ENCODE measurements at places on chromosomes 7 and 10. TPM values are rescaled to one million over a fixed set of nuclear protein-coding genes. Genes with fewer than 3 reads are reported as not detected.

Gene MYL10
- not detected for polyA plus RNA-seq

Gene CCL26
- polyA plus RNA-seq: not detected

Gene GRID2IP
- 0.90 TPM for polyA plus RNA-seq

Gene MCU
- polyA plus RNA-seq: 52.4 TPM

DNA sequence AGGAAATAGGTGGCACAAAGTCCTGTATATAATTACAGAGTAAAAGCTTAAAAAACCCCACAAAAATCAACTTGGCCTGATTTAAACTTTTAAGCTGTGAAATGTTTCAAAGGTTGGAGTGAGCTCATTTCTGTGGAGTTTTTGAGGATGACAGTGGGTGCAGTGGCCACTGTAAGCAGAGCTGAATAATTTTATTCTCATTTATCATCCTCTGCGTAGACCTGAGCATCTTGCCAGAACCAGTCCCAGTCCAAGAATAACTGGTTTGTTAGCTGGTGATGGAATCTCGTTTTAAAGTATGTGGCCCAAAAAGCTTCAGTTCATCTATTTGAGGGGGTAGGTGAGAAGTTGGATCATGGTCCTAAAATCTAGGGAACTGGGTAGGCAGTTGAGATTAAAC is 4.4 kb downstream of the BMPER start:
- H3K27ac ChIP-seq: no peak overlapping the region
- no peaks in the 10 kb centered on the region for H3K36me3 ChIP-seq
- peaks cover under 1% of the 10 kb centered on the region for H3K4me1 ChIP-seq
- no peak overlapping the region for H3K4me3 ChIP-seq
- H3K27me3 ChIP-seq: peaks cover 3% of the 10 kb centered on the region
- no peak for DNase-seq

GRCh38 chr7:17526621-17527020 is 228.2 kb downstream of the AHR start:
- peaks cover 3% of the 10 kb centered on the region for H3K4me1 ChIP-seq
- no peak overlapping the region for H3K4me3 ChIP-seq
- DNase-seq: no peak
- H3K27me3 ChIP-seq: no peaks in the 10 kb centered on the region

- H3K4me1 ChIP-seq: no peaks in the 10 kb centered on the region
- H3K27ac ChIP-seq: no peak overlapping the region
- H3K27me3 ChIP-seq: no peaks in the 10 kb centered on the region
- no peak for DNase-seq
Measured at GRCh38 chr7:41199136-41199535, 503.8 kb downstream of the INHBA start.

- H3K4me3 ChIP-seq: no peak overlapping the region
- peak overlapping the region; percentile 11 for H3K27ac ChIP-seq
- peak; percentile 30 for DNase-seq
- H3K36me3 ChIP-seq: no peaks in the 10 kb centered on the region
- no peaks in the 10 kb centered on the region for H3K27me3 ChIP-seq
Measured at GRCh38 chr10:89086801-89087521, 96.4 kb downstream of the FAS start.

DNA sequence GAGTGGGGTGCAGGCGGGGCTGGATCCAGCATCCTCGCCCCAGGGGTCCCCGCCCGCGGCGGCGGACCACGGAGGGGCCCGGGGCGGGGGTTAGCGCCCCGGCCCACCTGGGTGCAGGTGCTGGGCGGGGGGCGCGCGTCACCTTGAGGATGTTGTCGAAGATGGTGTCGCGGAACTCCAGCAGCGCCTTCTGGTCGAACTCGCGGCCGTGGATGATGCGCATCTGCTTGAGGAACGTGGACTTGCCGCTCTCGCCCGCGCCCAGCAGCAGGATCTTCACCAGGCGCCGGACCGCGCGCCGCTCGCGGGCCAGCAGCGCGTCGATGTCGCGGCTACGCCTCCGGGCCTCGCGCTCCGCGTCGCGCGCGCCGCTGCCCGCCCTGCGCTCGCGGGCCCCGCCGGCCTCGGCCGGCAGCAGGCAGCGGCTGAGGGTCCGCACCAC is 376 bp downstream of the GNA12 start:
- no peak overlapping the region for H3K27ac ChIP-seq
- H3K36me3 ChIP-seq: no peaks in the 10 kb centered on the region
- no peaks in the 10 kb centered on the region for H3K27me3 ChIP-seq

GRCh38 chr10:130177250-130177649 is 41.1 kb downstream of the GLRX3 start:
- H3K27ac ChIP-seq: no peak overlapping the region
- H3K4me1 ChIP-seq: no peaks in the 10 kb centered on the region
- H3K36me3 ChIP-seq: peaks cover 32% of the 10 kb centered on the region
- no peaks in the 10 kb centered on the region for H3K27me3 ChIP-seq

DNA sequence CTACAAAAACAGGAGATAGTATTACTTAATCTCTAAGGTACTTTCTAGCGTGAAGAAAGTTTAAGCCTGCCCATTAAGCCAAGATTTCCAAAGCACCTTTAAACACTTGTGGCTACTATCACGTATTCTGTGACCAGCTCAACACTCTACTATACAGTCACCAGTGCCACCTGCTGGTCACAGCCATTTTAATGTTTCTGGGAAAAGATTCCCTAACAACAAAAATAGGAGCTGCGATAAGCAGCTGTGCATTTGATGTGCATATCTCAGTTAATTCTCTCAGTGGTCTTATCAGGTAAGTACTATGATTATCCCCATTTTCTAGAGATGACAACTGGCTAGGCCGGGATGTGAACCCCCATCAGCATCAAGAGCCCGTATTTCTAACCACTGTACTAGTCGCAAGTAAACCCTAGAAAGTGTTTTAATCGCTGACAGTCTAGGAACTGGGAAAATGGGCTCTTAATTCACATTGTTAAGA is 860 bp downstream of the SEC31B start:
- no peaks in the 10 kb centered on the region for H3K27me3 ChIP-seq
- no peak overlapping the region for H3K27ac ChIP-seq
- DNase-seq: peak; percentile 79
- peaks cover 12% of the 10 kb centered on the region for H3K36me3 ChIP-seq
- H3K4me3 ChIP-seq: peak overlapping the region; percentile 39

DNA sequence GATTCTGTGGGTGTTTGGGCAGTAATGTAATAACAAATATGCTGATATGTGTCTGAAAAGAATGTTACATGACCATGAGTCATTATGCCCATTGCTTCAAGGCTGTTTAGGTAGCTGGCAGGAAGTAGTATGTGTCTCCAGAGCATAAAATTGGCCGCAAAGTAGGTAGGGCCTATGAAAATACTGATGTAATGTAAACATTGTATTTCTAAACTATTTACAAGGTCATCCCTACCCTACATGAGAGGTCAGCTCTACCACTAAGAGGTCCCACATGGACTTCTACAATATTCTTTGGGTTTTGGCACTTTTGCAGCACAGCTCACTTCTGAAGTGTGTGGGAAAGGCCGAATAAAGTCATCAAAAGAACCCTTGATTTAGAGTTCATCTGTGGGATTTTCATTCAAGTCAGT is 301.9 kb downstream of the AHR start:
- no peaks in the 10 kb centered on the region for H3K4me1 ChIP-seq
- no peak overlapping the region for H3K4me3 ChIP-seq
- no peak overlapping the region for H3K27ac ChIP-seq
- no peaks in the 10 kb centered on the region for H3K36me3 ChIP-seq

DNA sequence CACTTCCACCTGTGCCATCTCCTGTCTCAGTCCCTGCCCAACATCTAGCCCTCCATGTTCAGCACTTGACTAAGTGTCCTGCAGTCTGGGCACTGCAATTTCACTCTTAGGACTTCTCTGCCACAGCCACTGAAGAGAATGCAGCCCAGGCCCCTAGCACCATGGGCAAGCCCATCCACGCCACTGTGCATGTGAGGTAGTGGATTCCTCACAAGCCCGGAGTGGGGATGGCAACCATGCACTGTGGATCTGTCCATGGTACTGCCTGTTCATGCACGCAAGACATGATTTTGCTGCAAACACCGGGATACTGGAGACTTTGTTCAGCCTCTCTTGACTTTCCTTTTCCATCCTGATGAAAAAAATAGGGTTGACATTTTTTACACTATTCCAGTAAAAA is 12.3 kb downstream of the DDC start:
- peaks cover 20% of the 10 kb centered on the region for H3K36me3 ChIP-seq
- H3K4me3 ChIP-seq: no peak overlapping the region
- H3K27ac ChIP-seq: no peak overlapping the region
- peaks cover 45% of the 10 kb centered on the region for H3K4me1 ChIP-seq
- no peak for DNase-seq
- H3K27me3 ChIP-seq: no peaks in the 10 kb centered on the region

DNA sequence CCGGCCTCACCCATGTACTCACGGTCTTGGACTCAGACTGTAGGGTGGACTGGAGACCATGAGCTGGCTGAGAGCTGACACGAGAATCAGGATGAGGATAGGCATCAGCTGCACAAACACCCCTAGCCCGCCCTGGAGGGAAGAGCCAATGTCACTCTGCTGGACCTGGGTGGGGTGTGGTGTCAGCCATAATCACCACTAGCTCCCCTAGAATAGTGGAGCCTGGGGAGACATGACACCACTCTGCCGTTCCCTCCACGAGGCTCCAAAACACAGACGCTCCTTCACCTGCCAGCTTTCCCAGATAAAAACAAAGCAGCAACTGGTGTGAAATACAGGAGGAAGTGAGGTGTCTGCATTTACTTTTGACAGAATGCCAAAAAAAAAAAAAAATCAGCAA is 16.5 kb downstream of the DNAJB12 start:
- H3K4me3 ChIP-seq: no peak overlapping the region
- H3K36me3 ChIP-seq: peaks cover 96% of the 10 kb centered on the region
- no peak overlapping the region for H3K27ac ChIP-seq
- H3K4me1 ChIP-seq: no peaks in the 10 kb centered on the region
- DNase-seq: no peak

GRCh38 chr10:85293483-85293882 is 965.1 kb downstream of the CCSER2 start:
- H3K27me3 ChIP-seq: no peaks in the 10 kb centered on the region
- DNase-seq: no peak

GRCh38 chr10:70714245-70714644 is 41.9 kb downstream of the ADAMTS14 start:
- no peak for DNase-seq
- no peaks in the 10 kb centered on the region for H3K27me3 ChIP-seq
- H3K27ac ChIP-seq: no peak overlapping the region
- H3K4me1 ChIP-seq: peaks cover 4% of the 10 kb centered on the region

- peak overlapping the region; percentile 72 for H3K27ac ChIP-seq
- H3K27me3 ChIP-seq: no peaks in the 10 kb centered on the region
- H3K4me3 ChIP-seq: no peak overlapping the region
- peak; percentile 98 for DNase-seq
- H3K4me1 ChIP-seq: peaks cover 80% of the 10 kb centered on the region
Measured at GRCh38 chr7:47485640-47486435, 96.1 kb downstream of the TNS3 start.

DNA sequence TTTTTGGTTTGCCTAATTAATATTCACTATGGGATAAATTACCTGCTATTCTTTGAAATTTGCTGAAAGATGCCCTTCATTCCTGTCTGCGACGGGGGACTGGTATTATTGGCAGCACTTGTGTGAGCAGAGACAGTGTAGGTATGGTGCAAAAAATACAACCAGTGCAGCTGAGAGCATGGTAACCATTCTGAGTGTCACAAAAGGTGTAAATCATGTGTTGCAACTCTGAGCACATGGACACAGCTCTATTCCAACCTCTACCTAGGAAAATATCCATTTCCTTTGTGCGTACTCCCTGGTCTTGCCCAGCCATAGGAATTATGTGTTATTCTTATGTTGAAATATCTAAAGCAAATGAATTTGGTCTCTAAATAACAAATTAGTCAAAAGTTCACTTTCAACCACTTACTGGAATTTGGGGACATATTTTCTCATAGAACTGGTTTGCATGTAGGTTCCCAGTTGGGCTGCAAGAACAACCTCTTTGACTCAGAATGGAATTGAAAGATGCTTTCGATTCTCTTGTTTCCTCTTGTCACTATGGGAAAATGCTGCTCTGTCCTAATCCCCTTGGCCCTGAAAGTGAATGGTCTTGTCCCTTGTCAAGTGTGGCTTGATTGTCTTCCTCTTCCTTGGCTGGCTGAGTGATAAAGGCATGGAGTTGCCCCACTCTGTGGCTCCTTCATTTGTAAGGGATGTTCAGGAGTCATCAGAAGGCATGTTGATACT is 57.0 kb downstream of the CELF2 start:
- no peak overlapping the region for H3K4me3 ChIP-seq
- H3K4me1 ChIP-seq: no peaks in the 10 kb centered on the region
- H3K36me3 ChIP-seq: no peaks in the 10 kb centered on the region
- H3K27ac ChIP-seq: no peak overlapping the region
- no peak for DNase-seq

DNA sequence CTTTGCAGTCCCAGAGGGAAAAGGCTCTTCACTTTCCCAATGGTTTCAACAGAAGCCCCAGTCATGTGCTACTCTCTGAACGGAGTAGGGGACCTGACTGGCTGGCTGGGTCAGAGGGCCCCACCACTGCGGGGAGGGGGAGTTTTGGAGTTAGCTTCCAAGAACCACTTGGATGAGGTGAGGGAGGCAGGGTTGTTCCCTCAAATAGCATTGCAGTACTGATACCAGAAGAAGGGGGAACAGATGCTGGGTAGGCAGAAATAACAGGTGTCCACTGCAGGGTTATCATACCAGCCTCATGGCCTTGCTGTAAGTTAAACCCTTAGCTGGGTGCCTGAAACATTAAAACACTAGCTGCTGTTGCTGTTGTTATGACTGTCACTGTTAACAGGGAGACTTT is 131.3 kb downstream of the UBE2H start:
- DNase-seq: no peak
- H3K4me3 ChIP-seq: no peak overlapping the region
- H3K4me1 ChIP-seq: peaks cover 5% of the 10 kb centered on the region
- H3K27ac ChIP-seq: no peak overlapping the region
- no peaks in the 10 kb centered on the region for H3K27me3 ChIP-seq
- H3K36me3 ChIP-seq: no peaks in the 10 kb centered on the region

DNA sequence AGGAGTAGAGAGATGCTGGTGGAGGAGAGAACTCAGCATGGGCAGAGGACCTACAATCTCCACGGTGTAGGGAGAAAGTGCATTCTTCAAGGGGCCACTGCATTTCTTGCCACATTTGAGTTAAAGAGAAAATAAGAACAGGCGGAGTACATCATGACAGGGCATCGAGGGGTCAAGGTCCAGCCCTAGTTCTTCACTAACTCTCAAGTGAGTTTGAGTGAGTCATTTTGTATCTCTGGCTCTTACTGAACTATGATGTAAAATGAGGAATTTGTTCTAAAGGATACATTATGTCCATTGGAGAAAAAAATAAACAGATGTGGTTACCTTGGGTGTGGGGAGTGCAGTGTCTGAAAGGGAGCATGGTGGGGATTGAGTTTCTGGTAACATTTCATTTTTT is 182.9 kb downstream of the XPNPEP1 start:
- peak; percentile 58 for DNase-seq
- no peak overlapping the region for H3K27ac ChIP-seq
- no peaks in the 10 kb centered on the region for H3K27me3 ChIP-seq
- no peaks in the 10 kb centered on the region for H3K36me3 ChIP-seq
- H3K4me3 ChIP-seq: no peak overlapping the region
- H3K4me1 ChIP-seq: no peaks in the 10 kb centered on the region

DNA sequence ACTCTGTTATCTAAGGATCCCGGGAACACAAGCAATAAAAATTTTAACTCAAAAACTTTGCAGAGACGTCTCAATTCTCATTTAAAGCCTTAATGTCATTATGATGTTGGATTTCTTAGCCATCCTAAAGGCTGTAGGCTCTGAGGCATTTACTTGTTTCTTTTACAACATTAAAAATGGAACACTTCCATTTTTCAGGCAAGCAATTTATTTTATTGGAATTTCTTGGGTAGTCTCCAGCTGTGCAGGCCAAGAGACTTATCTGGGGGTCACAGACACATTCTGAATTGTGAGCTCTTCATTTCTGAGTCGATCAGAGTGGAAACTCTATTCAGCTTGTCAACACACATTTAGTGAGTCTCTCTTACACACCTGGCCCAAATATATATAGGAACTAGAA is 48.0 kb upstream of the KIF5B start:
- peaks cover 2% of the 10 kb centered on the region for H3K4me1 ChIP-seq
- H3K36me3 ChIP-seq: no peaks in the 10 kb centered on the region
- no peak overlapping the region for H3K27ac ChIP-seq
- H3K4me3 ChIP-seq: no peak overlapping the region
- DNase-seq: no peak
- H3K27me3 ChIP-seq: no peaks in the 10 kb centered on the region
